ENCODE measurements at places on chromosomes 5 and 9.

GRCh38 chr9:106560540-106560939, 302.4 kb upstream of the ZNF462 start:
- no peak for DNase-seq

DNA sequence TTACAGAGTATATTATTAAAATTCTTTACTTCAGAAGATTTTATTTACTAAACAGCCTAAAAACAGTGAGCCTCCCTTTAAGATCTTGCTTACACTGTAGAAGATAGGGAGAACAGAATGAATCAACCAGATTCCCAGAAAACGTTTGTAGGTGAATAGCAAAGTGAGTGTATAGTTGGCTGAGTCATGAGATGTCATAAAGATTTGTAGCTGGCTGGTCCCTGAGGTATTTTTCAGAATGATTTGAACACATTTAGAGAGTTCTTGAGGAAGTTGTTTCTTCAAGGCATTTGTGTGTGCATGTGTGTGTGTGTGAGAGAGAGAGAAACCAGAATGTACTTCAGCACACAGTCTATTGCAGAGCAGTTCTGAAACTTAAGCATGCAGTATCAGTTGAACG, 159.4 kb upstream of the PRR16 start:
- no peak for DNase-seq

GRCh38 chr5:178307267-178308045, 74.9 kb upstream of the PHYKPL start:
- DNase-seq = no peak

GRCh38 chr5:91928754-91929521, 545.8 kb upstream of the ARRDC3 start:
- no peak for DNase-seq

DNA sequence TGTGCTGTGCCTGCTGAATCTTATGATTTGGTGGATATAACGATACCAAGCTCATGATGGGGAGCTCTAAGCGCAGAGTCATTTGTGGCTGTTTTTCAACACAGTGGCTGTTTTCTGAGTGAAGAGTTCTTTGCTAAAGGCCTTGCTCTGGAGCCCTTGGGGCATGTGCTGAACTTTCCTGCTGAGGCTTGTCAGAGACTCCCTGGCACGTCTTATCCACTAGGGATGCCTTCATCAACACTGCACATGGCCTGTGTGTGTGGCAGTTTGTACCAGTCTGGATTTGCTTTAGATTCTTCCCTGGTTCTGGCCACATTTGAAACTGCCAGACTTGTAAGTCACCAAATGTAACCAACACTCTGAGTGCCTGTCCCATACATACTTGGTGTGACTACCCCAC, 188.2 kb downstream of the DMRT2 start:
- DNase-seq = no peak

GRCh38 chr9:130191749-130192120, 19.5 kb downstream of the NCS1 start:
- DNase-seq = no peak

GRCh38 chr5:88666761-88667495, 216.1 kb downstream of the MEF2C start:
- no peak for DNase-seq

DNA sequence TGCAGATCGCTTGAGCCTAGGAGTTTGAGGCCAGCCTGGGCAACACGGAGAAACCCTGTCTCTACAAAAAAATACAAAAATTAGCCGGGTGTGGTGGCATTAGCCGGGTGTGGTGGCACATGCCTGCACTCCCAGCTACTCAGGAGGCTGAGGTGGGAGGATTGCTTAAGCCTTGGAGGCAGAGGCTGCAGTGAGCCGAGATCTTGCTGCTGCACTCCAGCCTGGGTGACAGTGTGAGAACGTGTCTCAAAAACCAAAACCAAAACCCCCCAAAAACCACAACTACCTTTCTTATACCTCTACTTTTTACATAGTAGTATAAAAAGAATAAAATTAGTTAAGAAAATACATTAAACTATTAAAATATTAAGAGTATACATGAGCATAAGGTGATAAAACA, 121.2 kb downstream of the RAPGEF6 start:
- DNase-seq = no peak

DNA sequence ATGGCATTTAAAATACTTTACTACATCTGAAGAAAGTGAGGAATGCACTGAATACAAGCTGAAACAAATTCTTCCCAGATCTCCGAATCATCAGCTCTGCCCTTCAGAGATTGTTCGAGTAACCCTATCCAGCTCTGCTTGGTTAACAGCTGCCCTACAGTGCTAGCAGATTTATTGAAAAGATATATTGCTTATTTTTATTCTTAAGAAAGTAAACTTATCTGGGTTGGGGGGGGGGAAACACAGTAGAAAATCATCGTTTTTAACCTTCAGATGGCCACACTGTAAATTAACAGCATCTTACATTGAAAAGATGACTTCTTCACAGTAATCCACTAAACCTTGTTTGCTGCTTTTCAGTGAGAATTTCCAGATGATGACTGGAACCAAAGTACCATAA, 210.8 kb downstream of the NFIB start:
- no peak for DNase-seq

All from activated naive CD4-positive, alpha-beta T cell treated with Interleukin-2 at 50 U/mL for 16 hours (primary cell).